Brain pericyte (primary cell): ENCODE measurements at places on chromosomes 13 and 19.
A peak's percentile ranks its signal among the peaks of the same experiment; 100 is the strongest.

- no peak for DNase-seq
Observed at GRCh38 chr19:49773663-49774350, 7.0 kb downstream of the AP2A1 start.

- DNase-seq = no peak
Observed at GRCh38 chr13:20967340-20967739, 64.8 kb upstream of the XPO4 start.

GRCh38 chr19:34733266-34733745 lies 737 bp upstream of the ZNF181 start:
- no peak for DNase-seq

DNA sequence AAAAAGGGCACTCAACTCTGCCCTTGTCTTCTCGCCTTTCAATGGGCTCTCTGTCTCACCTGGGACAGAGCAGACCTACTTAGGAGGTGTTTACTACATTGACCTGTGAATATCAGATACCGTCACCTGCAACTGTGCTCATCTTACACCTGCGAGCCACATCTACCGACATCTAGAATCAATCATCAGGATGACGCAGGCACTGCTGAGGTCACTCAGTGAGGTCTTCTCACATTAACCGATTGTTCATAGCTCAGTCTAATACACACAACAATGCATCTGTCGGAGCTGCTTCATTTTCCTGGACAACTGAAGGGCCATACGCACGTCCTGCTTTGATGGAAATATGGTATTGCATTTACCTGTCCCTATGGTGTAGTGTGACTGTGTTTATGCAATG lies 211.9 kb downstream of the FGF9 start:
- DNase-seq = no peak

DNA sequence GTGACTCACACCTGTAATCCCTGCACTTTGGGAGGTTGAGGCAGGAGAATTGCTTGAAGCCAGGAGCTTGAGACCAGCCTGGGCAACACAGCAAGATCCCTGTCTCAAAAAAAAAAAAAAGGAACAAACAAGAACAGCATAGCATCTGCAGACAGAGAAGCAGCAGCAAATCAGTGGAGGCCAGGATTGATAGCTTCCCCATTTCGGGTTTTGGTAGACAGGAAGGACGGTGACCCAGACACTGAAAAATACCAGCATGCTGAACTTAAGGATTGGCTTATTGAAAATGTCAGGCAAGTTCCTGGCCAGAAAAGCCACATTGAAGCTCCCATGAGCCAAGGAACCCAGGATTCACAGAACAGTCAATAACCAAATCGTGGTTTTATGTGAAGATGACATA lies 3.0 kb downstream of the ZNF490 start:
- DNase-seq = no peak

GRCh38 chr19:17687857-17688784 lies at the start of gene UNC13A:
UNC13A (minus strand) TSS chr19:17688354; CDS start chr19:17688199, 155 bp downstream.
- DNase-seq = no peak

DNA sequence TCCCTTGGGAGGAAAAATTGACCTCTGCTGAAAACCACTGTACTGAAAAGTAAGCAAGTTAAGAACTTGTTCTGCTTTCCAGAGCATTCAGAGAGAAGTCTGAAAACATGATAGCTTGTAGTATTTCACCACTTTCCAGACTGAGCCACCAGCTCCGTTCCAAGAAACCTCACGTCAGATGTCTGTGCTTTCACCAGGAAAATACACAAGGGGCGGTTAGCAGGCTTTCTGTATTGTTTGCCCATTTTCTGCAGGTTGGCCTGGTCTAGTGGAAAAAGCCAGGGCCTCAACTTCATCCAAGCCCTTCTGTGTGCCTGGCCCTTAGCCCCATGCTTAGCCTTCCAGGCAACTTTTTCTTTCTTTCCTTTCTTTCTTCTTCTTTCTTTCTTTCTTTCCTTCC lies 36.4 kb downstream of the RXFP2 start:
- DNase-seq = no peak

- no peak for DNase-seq
Observed at GRCh38 chr13:37340901-37341670, 235.6 kb upstream of the CSNK1A1L start.

DNA sequence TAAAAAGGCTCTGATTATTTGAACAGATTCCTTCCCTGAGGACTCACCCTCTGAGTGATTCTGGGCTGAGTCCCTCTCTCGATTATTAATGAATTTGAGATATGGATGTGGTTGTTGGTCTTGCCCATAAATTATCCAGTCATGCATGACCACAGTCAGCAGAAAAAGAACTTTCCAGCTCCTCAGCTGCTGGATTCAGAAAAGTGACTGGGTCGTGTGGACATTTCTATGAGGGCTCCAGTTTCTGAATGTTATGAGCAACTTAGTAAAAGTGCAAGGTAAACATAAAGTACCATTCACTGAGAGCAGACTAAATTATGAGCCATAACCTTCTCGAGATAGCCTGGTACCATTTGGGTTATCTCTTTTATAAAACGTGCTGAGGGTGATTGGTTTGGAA lies 100.1 kb upstream of the CLDN10 start:
- no peak for DNase-seq

DNA sequence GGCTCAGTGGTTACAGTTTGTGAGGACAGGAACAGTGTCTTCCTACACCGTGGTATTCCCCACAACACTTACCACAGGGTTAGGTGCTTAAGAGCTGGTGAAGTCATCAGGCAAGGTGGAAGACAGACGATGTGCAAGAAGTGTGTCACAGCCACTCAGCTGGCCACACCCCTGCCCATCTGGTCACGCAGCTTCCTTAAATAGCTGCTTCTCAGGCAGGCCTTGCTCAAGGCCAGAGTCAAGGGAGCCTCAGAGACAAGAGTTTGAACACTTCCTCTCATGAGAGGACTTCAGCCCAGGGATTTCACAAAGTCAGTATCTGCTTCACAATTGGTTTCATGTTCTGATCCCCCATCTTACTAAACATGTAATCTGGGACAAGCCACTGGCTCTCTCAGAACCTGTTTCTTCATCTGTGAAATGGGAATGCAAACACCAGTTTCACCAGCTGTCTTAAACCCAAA lies 80.3 kb upstream of the FRY start:
- DNase-seq = no peak

DNA sequence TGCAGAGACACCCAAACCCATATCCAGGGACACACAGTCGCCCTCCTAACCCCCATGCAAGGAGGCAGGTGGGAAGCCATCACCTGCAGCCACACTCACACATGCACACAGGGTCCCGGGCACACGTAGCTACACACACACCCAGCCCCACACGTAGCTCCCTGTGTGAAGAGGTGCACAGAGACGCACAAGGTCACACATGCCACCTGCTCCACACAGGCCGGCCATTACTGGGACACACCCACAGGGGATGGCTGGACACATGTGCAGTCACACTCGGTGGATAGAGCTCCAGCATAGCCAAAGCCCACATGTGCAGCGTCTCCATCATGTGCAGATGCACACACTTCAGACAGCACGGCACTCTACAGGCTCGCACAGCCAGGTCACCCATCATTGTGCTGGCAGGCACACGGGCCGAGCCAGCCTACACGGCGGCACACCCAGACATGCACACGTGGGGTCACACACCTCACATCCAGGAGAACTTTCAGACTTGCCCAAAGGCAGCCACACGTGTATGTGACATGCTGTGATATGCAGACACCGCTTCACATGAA lies 1.1 kb downstream of the ZNF835 start:
- DNase-seq = no peak

DNA sequence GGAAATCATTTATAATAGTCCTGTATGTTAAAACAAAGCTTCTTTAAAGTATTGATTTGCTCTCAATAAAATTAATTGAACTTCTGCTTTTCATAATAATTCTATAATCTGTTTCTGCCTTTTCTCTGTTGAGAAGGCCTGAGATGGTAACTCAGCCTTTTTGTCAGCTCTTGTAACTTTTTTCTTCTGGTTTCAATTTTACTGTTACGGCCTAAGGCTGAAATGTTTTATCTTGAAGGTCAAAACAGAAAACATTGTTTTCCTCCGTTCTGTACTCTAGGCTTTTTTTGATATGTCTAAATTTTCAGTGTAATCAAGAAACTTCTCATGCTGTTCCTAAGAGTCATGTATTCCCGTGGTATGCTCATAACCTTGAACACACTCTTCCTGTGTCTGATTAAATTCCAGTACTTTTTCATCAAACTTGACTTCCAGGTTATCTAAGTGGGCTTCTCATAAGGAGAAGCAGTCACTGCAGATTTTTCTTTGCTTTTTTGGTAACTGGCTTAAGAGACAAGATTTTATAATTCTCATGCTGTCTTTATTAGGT lies 7.6 kb upstream of the NAXD start:
- no peak for DNase-seq

GRCh38 chr13:80245162-80245733 lies 95.7 kb downstream of the SPRY2 start:
- DNase-seq = no peak

DNA sequence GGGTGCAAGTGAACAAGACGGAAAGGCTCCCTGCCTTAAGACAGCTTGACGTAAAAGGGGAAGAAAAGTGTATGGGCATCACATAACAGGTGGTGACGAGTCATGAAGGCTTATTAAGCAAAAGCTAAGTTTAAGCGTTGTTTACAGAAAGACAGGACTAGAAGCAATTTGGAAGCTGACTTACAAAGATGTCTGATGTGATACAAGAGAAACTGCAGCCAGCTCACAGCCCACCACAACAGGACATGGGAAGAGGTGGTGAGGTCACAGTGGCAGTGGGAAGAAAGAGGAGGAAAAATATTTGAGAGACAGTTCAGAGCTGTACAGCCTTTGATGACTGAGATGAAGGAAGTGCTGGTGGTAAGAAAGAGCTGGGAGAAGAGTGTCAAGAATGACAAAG lies 181.6 kb downstream of the KLF12 start:
- no peak for DNase-seq

GRCh38 chr13:111852725-111853518 lies 214.0 kb upstream of the SOX1 start:
- no peak for DNase-seq

GRCh38 chr19:1153891-1154730 lies 20.0 kb downstream of the SBNO2 start:
- DNase-seq = no peak

- DNase-seq = no peak
Observed at GRCh38 chr19:41248895-41249294, 15.3 kb upstream of the HNRNPUL1 start.

DNA sequence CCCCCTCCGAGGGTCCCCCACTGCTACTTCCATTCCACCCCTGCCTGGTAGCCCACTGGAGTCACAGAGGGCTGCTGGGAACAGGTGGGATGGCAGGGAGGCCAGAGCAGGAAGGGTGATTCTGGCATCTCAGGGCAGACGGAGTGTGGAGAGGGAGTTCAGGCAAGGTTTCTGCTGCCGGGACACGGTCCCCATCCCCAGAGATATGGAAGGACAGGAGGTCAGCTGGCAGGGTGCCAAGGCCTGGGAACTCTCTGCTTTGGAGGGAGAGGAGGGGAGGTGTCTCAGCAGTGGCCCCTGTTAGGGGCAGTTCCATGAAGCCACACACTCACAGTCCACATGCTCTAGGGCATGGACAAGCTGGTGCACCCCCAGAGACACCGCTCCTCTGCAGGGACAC lies 68.1 kb downstream of the CHST8 start:
- DNase-seq = no peak

GRCh38 chr13:44854313-44855060 lies 134.8 kb downstream of the NUFIP1 start:
- DNase-seq = no peak

DNA sequence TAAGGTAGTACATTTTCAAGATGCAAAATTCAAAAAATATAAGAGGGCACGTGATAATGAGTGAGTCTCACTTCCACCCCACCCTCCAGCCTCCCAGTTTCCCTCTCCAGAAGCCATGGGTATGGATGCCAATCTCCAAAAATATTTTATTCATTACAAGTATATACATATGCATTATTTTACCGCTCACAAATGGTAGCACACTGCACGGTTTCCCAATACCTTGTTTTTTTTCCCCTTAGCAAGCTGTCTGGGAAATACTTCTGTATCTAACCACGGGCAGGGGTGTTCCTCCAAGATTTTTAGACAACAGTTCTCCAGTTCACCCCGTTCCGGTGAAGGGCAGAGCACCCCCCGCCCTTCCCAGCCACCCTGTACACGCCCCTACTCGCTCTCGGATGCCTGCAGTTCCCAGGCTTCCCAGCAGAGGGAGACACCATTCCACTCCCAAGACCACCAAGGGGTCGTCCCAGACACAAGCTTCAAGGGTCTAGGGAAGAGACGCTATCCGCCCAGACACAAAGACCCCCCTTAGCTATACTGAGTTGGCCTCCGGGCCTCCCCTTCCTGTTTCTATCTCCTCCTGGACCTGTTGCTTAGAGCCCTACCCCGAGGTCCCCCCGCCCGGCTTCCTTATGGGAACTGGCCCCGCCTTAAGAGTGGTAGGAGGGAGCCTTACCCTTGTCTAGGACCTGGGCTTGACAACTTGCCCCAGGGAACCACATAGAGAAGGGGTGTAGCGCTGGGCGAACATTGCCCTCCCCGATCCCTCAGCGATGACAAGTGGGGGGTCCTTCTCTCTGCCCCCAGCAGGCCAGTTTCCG lies 1.1 kb upstream of the FXYD3 start:
- DNase-seq = no peak

GRCh38 chr13:84917252-84917878 lies 881.9 kb downstream of the SLITRK6 start:
- no peak for DNase-seq

GRCh38 chr13:114112231-114112825 lies 20.1 kb downstream of the RASA3 start:
- DNase-seq = no peak

DNA sequence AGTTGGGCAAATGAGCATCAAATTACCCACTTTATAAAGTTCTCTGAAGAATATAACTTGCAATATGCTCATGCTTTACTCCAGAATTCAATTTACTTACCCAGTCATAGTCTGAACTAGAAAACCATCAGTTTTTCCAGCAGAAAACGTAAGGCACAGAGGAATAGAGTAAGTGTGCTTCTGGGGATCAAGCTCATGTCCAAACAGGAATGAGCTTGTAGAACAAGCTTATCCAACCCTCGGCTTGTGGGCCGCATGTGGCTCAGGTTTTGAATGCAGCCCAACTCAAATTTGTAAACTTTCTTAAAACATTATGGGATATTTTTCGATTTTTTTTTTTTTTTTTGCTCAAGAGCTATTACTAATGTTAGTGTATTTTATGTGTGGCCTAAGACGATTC lies 308.5 kb upstream of the KLF12 start:
- DNase-seq = no peak

DNA sequence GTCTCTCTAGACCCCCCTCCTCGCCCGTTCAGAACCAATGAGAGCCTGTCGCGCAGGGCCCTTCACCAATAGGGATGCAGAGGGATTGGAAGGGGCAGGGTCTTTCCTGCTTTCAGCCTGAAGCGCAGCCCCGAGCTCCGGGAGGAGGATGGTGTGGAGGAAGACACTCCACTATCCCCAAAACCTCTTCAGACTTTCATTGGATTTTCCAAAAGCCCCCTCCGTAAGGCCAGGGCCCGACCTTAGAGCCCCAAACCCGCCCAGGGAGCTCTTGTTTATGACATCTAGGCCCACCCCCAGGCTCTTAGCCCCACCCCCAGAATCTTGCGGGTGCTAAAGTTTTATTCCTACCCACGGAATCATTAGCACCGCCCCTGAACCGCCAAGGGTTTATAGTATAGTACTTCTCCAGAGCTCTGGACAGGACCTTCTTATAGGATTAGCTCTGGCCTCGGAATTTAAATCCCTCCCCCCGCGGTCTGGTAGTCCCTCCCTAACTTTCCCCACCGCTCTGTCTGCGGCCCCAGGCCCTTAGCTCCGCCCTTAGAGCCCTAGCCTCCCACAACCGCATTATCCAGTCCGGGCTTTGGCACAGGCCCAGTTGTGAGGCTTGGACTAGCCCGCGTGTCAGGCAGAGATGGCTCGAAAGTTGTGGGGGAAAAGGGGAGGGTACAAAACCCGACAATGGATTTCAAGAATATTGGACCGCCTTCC lies 6.6 kb upstream of the EML2 start:
- peak; percentile 82 for DNase-seq
